ENCODE measurements at places on chromosomes 13 and 19. TPM values are rescaled to one million over a fixed set of nuclear protein-coding genes. Genes with fewer than 3 reads are reported as not detected.

ERICH4 gene
- not detected for total RNA-seq

EML2 gene
- 23.0 TPM for total RNA-seq

RAB20 gene
- total RNA-seq, result 1.5 TPM

ALOX5AP gene
- not detected for total RNA-seq

CEACAM7 gene
- total RNA-seq, result not detected

EGLN2 gene
- total RNA-seq, result 116 TPM

ZNF841 gene
- total RNA-seq, result 9.4 TPM

KLF1 gene
- 0.06 TPM for total RNA-seq

HSH2D gene
- not detected for total RNA-seq

DHDH gene
- not detected for total RNA-seq

CGB7 gene
- total RNA-seq, result not detected

CLEC4M gene
- total RNA-seq, result not detected

ZNF583 gene
- 5.7 TPM for total RNA-seq

CD209 gene
- not detected for total RNA-seq

ZNF45 gene
- 11.5 TPM for total RNA-seq

CATSPERD gene
- not detected for total RNA-seq

C19orf18 gene
- 0.25 TPM for total RNA-seq

ZBTB45 gene
- 6.9 TPM for total RNA-seq

ATP4A gene
- total RNA-seq, result not detected

TNFRSF19 gene
- total RNA-seq, result 0.19 TPM

MEDAG gene
- total RNA-seq, result 71.6 TPM

LGALS14 gene
- total RNA-seq, result not detected

FAM187B gene
- not detected for total RNA-seq

CPB2 gene
- not detected for total RNA-seq

CFAP97D2 gene
- not detected for total RNA-seq

MIR17HG gene
- total RNA-seq, result 5.8 TPM

TSHZ3 gene
- 2.3 TPM for total RNA-seq

SBSN gene
- not detected for total RNA-seq

ZNF283 gene
- total RNA-seq, result 5.0 TPM

RNF17 gene
- not detected for total RNA-seq

CBLC gene
- total RNA-seq, result 0.06 TPM

STAP2 gene
- 63.9 TPM for total RNA-seq

LPAR6 gene
- 47.9 TPM for total RNA-seq

GAS6 gene
- total RNA-seq, result 210 TPM

FFAR2 gene
- not detected for total RNA-seq

ZNF177 gene
- 0.32 TPM for total RNA-seq

CEACAM8 gene
- not detected for total RNA-seq

IL11 gene
- under 0.01 TPM for total RNA-seq

KCNC3 gene
- under 0.01 TPM for total RNA-seq

TRAPPC2B gene
- 6.0 TPM for total RNA-seq

ZFP14 gene
- 4.7 TPM for total RNA-seq

CLEC17A gene
- total RNA-seq, result not detected

ZNF44 gene
- 6.0 TPM for total RNA-seq

ACTMAP gene
- 2.0 TPM for total RNA-seq

OR4F17 gene
- not detected for total RNA-seq

CAMSAP3 gene
- total RNA-seq, result 0.19 TPM

ZNF723 gene
- not detected for total RNA-seq
